ENCODE measurements at places on chromosomes 3 and 15. TPM values are rescaled to one million over a fixed set of nuclear protein-coding genes. Genes with fewer than 3 reads are reported as not detected.

GRCh38 chr15:35724626-35725025 is 178.7 kb upstream of the DPH6 start:
- no peak for DNase-seq

DNA sequence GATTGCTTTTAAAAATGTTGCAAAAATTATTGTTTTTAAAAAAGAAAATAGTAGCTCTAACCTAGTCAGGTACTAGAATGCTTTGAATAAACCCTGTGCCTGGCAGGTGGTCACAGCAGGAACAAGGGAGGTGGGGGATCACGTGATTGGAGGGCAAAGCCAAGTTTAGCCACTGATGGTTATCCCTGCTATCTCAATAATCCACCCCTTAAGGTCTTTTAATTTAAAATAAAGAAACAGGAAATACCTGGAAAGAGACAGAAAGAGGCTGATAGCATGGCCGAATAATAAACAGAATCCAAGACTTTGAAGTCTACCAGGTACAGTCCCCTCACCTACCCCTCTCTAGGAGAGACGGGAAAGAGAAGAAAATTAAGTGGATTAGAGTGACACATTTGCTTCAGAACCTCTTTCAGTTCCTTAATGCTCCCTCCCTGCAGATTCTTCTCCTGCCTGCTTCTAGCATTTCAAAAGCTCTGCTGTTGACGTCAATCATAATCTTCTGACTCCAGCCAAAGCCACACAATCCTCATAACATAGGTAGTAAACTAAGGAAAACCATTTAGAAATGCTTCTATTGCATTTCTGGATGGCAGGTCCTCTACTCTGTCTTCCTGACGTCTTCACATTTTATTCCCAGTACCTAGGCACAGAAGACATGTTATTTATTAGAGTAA is 303.4 kb upstream of the MME start:
- no peak for DNase-seq

- DNase-seq, result no peak
Observed at GRCh38 chr15:90142216-90143165, 40.2 kb upstream of the IDH2 start.

Gene ROBO2
- total RNA-seq, result 2.1 TPM

GRCh38 chr3:63351159-63352007 is 73.3 kb downstream of the SYNPR start:
- DNase-seq, result no peak

DNA sequence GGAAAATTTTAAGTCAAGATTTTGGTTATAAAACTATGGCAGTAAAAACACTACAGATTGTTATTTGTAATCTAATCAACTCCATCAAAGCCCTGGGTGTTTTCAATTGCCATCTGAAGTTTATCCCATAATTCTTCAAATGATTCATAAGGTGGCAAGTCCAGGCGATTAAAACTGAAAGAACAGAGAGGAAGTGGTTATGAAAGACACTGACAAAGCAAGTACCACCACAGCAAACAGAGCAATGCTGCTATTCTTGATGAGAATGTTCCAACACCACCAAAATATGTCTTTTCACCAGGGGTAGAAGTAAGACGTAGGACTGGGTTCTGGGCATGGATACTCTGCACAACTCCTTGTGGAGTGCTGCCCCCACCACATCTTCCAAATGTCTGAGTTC is 86.9 kb upstream of the PRTG start:
- DNase-seq, result no peak

Gene SAMMSON
- total RNA-seq, result 2.1 TPM

DNA sequence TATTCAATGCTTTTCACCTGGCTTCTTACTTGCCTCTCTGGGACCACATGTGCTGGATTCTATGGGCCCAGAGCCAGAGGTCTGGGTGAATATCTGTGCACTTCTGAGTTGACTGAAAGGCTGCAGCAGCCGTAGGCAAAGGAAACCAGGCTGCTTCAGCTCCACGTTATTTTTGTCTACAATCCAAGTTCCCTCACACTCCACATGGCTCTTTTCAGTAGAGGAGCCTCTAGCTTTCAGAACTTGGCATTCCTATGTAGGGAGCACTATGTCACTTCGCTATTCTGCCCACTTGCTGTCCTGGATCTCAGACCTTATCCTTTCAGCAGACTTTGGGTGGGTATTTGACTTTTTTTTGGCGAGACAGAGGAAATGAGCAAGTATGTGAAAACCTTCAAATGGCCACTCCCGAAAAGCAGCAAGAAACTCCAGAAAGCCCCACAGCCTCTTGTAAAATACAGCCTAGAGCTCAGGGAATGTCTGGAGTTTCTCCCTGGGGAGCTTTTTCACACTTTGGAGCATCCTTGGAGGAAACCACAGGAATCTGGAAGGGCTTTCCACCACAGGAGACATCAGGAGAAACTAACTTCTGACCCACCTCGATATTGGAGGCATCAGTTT is 80.9 kb downstream of the DUT start:
- no peak for DNase-seq

Gene CLDN16
- total RNA-seq, result not detected

Gene SFMBT1
- 22.4 TPM for total RNA-seq

DNA sequence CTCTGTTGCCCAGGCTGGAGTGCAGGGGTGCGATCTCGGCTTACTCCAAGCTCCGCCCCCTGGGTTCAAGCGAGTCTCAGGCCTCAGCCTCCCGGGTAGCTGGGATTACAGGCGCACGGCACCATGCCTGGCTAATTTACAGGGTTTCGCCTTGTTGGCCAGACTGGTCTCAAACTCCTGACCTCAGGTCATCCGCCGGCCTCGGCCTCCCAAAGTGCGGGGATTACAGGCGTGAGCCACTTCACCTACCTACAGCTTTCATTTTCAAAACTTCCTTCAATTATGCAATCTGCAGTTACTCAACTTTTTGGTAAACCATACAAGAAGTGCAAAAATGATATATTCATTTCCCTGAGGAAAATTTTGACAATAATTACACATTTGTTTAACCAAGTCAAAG is 14.0 kb downstream of the NANOGP8 start:
- DNase-seq, result no peak

All from esophagus muscularis mucosa (tissue), 4 donors.